ENCODE measurements at places on chromosomes 2 and 18.

DNA sequence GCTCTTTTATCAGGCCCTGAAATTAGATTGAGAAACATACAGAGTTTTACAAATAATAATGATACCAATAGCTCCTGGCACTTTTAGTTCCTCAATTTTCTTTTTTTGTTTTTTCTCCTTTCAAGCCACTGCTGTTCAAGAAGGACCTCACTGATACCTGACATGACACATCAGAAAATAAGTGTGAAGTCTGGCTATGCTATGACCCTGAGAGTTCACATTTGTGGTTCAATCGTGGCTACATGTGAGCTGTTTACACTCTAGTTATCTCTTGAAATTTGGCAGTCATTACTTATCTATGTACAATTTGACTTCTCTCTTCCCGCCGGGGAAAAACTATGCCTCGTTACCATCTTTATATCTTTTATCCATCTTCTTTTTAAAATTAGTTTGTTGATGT, 686.5 kb downstream of the EPHA4 start:
- no peak for DNase-seq

DNA sequence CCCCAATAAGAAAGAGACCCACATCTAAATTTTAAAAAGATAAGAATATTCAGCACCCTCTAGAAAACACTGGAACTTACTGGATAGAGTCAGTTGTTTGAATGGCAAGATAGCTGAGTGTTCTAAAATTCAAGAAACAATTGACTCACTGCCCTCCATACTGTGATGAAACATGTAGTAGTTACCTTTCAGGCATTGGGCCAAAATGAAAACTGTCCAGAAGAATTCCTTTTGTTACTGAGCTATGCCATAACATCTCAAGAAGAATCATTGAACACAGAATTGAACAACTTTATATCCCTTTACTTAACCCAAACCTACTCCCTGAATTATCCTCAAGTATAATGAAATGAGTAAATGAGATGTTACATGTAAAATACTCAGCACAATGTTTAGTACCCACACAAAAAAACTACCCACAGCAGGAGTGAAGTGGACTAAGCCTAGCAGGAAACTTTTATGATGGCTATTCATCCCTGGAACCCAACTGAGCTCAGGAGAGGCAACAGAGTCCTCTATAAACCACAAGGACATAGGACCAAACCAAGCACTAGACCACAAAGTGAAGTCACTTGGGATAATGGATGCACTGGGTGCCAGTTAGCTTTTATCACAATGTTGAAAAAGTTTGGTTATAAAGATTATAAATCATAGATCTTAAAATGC, 32.7 kb downstream of the RBM43 start:
- DNase-seq: no peak

GRCh38 chr18:39190508-39190907, 1624.9 kb upstream of the CELF4 start:
- DNase-seq: no peak

DNA sequence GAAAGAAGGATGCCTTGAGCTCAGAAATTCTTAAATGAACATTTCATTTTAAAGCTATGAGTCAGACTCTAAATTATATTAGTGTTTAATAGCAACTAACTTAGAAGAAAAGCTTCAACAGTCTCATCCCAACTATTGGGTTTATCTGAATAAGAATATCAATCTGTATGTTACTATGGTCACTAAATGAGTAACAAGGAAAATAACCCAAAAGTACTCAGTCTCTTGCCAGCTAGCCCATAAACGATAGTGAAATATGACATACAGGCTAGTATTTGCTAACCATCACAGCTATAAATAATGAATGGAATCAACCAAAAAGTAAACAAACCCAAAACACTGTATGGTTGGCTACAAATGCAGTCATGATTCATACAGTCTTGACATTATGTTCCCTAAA, 174.9 kb downstream of the RAB3GAP1 start:
- DNase-seq: no peak

DNA sequence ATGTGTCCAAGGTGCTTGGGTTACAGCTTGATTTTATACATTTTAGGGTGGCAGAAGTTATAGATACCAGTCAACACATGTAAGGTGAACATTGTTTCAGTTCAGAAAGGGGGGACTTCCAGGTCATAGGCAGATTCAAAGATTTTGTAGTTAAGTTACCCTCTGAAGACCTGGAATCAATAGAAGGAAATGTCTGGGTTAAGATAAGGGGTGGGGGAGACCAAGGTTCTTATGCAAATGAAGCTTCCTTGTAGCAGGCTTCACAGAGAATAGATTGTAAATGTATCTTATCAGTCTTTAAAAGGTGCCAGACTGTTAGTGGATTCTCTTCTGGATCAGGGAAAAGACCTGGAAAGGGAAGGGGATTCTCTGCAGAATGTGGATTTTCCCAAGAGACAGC, 42.4 kb downstream of the BMPR2 start:
- DNase-seq: no peak

- no peak for DNase-seq
These were observed 14.6 kb upstream of the SEMA4C start for GRCh38 chr2:96884299-96885094.

DNA sequence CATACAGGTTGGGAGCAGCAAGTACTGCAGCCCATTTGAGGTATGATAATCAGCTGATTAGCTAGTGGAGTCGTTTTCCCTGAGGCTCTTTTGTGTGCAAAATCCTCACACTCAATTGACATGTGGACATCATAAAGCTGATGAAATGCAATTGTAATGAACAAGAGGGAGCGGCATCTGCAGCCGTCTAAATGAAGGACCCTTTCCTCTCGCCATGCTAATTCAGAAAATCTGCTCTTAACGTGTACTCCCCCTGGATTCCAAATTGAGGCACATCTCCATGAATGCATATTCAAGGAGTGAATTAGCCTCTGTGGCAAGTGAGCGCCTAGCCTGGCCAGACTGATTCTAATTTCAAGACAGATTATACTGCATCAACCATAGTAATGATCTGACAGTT, 260.9 kb upstream of the ATP5MC3 start:
- DNase-seq: no peak

DNA sequence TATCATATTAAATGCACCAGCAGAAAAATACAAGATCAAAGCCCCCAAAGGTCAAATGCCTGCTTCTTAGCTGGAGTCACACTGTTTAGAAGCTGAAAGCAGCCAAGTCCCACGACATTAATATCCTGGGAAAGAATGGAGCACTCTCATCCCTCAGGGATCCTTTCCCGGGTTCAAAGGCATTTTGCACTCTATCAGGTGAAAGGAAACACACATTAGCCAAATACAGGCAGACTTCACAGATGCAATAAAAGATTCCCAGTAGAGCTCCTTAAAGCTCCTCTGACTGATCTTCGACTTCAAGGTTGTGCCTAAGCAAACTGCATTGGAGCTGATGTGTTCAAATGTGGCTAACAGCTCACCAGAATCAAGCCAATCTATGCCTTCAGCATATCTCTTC, 158.4 kb downstream of the RNF152 start:
- no peak for DNase-seq

DNA sequence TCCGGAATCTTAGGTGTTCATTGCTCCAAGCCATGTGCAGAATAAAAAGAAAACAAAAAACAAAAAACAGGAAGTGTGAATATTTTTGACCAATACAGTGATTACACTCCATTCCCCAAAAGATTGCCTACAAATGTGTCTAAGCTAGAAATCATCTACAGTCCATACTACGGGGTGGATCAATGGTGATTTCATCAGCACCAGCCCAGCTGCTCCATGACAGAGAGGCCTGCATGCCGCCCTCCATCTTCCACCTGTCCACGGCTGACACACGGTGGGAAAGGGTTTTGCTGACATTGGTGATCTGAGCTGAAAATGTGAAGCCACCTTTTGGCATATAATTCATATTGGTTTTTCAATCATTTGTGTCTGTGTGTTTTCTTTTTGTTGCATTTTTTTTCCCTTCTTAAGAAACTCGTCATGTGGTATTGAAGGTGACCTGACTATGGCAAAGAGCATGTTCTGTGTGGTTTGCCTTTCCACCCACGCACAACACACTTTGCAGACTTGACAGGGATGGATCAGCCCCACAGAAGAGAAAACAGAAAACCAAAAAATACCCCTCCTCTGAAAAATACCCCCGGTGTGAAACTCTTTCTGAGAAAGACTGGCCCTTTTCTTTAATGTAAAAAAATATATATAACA, 533.1 kb downstream of the RNF144A start:
- DNase-seq: no peak

DNA sequence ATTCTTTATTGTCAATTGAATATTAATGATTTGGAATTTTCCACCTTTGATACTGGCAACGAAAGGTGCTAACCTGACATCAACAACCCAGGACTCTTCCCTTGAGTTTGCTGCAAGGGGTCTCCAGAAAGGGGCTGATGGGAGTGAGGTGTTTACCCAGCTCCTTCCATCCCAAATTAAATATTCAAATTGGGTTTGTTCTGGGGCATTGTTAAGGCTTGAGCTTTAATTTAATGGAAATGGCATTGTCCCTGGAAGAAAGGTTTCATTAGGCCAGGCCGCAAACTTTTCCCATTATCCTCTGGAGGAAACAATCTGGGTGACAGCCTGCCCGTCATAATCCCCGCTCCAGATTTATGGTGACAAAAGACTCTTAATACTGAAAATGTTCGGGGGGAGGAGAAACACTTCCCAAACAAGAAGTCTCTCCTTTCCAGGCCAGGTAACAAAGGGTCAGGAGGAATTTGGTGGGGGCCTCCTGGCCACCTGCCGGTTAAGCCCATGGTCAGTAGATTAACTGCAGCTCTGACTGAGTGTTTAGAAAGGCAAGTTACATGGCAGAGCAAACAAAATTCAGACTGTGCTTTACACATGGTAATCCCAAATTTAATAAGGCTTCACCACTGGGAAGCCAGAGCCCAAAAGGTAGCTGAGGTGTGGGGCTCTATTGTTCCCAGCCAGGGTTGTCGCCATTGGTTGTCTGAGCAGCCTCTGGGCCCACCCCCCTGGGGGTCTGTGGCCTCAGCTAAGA, 151.4 kb upstream of the SIX3 start:
- DNase-seq: no peak

DNA sequence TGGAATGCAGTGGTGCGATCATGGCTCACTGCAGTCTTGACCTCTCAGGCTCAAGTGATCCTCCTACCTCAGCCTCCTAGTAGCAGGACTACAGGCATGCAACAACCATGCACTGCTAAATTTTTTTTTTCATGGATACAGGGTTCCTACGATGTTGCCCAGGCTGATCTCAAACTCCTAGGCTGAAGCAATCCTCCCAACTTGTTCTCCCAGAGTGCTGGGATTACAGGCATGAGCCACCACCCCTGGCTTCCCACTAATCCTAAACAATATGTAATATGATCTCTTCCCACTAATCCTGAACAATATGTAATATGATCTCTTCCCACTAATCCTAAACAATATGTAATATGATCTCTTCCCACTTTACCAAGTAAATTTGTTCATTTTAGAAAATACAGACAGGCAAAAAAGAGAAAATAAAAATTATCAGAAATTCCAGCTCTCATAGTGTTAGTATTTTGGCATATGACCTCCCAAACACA, 33.7 kb upstream of the C18orf32 start:
- DNase-seq: no peak

- DNase-seq: no peak
These were observed 1.4 kb upstream of the KIF3C start for GRCh38 chr2:25983735-25984134.

GRCh38 chr2:230324503-230324902, 2.5 kb upstream of the SP140L start:
- DNase-seq: no peak

DNA sequence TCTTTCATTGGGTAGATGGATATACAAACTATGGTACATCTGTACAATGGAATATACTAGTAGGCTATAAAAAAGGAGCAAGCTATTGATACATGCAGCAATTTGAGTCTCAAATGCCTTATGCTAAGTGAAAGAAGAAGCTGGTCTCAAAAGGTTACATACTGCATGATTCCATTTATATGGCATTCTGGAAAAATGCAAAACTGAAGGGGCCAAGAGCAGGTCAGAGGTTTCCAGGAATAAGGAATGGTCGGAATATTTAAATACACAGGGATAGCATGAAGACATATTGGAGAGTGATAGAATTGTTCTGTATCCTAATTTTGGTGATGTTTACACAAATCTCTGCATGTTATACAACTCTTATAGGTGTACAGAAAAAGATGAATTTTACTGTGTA, 85.8 kb downstream of the BABAM2 start:
- no peak for DNase-seq
